ENCODE measurements at places on chromosomes 5 and 9. TPM values are rescaled to one million over a fixed set of nuclear protein-coding genes. Genes with fewer than 3 reads are reported as not detected.

DNA sequence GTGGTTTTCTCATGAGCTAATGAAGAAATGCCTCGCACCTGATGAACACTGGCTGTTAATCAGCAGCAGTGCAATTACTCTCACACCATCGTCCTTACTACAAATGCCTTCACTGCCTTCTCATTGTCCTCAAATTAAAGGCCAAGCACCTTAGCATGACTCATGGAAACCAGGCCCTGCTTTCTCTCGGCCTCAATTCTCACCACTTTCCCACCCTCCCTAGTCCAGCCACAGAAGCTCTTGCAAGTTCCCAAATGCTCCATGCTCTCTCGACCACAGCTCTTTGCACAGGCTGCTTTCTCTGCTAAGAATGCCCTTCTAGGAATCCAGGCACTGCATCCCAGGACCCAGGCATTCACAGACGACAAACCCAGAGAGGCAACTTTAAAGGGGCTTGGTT lies 94.6 kb upstream of the KLF4 start:
- DNase-seq, result no peak

DNA sequence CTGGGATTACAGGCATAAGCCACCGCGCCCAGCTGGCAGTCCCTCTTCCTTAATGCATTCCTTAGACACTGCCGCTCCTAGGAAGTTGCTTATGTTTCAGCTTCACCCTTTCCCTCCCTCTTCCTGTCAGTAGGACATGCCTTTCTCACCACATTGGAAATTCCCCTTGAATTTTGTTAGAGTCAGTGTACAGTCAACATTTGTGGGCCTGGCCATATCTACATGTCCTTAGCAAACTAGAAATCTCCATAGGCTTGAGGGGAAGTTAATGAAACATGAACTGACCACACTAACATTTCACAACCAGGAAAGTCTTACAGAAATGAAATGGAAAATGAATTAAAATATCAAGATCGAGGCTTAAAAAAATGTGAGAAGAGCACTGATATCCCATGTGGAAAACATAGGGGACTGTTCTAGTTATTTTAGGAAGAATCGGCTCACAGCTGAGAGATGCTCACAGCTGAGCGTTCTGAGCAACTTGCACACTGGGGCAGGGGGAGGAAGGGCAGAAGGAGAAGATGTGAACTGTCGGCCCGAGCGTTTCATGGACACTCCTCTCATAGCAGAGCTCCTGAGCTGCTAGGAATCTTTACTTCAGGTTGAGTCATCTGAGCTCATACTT lies 21.1 kb upstream of the LVRN start:
- no peak for DNase-seq

DNA sequence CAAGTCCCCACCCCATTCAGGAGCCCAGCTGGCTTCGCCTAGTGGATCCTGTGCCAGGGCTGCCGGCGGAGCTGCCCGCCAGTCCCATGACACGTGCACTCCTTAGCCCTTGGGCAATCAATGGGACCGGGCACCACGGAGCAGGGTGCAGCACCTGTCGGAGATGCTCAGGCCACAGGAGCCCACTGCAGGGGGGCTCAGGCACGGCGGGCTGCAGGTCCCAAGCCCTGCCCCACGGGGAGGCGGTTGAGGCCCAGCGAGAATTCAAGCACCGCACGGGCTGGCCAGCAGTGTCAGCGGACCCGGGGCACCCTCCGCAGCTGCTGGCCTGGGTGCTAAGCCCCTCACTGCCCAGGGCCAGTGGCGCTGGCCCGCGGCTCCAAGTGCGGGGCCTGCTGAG lies 969.7 kb upstream of the CDH10 start:
- DNase-seq, result no peak

DNA sequence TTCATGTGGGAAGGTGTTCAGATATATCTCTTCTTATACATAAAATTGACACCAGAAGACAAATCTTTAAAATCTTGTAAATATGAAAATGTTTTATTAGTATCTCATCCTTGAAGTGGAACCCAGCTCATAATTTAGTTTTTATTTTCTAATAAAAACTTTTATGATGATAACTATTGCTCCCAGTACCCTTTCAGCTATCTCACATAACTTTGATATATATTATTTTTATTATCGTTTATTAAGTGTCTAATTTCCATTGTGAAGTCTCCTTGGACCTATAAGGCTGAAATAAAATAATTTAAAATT lies 16.0 kb downstream of the PCDHB15 start:
- no peak for DNase-seq

- DNase-seq, result no peak
These were observed 68.1 kb downstream of the CWC27 start for GRCh38 chr5:64836786-64837185.

DNA sequence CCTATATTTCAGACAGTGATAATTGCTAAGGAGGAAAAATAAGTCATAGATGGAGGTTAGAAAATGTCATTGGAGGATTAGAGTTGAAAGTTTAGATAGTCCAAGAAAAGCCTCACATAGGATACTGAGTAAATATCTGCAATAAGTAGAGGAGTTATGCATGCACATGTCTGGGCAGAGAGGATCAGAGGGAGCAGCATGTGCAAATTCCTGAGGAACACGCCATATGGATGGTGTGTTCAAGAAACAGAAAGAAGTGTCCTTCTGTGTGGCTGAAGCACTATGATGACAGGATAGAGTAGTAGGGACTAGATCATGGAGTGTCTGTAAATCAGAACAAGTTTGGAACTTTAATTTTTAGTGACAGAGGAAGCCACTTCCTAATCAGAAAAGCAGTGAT lies 52.2 kb downstream of the SGCD start:
- no peak for DNase-seq

DNA sequence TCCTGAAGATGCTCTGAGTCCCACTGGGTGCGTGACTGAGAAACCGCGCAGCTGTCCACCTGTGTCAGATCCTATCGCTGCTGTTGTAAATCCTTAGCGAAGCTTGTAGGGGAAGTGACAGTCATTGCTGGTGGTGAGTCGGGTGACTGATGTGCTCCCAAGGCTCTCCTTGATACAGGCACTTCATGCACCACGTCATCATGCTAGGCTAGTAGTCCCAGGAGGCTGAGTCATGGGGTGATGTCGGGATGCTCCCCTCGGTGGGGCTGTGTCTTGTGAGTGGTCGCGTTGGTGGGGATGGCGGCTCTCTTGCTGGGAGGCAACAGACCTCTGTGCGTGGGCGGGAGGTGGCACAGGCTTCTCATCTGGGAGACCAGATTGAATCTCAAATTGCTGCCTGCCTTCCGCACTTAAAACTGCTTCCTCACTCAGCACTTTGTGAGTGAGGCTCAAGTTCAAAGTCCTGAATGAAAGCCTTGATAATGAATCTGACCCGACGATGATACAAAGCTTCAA lies 84.7 kb downstream of the CSNK1A1 start:
- no peak for DNase-seq

DNA sequence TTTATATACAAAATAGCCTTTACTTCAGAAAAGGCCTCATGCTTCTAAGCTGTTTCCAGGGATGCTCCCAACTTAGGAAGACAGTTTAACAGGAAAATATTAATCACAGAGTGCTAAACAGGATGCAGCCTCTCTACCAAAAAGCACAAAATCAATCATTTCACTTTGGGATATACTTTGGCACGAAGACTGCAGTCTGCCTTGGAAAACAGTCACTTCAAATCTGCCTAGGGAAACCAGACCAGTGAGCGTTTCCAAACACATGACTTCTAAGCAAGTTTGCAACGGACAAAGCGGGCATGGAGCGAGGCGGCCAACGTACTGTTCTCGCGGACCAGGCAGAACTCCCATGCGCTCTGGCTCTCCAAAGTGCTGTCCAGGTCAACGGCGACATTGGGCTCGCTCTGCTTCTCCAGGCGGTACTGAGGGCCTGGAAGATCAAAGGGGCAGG lies 201.0 kb downstream of the MAPKAP1 start:
- DNase-seq, result no peak

DNA sequence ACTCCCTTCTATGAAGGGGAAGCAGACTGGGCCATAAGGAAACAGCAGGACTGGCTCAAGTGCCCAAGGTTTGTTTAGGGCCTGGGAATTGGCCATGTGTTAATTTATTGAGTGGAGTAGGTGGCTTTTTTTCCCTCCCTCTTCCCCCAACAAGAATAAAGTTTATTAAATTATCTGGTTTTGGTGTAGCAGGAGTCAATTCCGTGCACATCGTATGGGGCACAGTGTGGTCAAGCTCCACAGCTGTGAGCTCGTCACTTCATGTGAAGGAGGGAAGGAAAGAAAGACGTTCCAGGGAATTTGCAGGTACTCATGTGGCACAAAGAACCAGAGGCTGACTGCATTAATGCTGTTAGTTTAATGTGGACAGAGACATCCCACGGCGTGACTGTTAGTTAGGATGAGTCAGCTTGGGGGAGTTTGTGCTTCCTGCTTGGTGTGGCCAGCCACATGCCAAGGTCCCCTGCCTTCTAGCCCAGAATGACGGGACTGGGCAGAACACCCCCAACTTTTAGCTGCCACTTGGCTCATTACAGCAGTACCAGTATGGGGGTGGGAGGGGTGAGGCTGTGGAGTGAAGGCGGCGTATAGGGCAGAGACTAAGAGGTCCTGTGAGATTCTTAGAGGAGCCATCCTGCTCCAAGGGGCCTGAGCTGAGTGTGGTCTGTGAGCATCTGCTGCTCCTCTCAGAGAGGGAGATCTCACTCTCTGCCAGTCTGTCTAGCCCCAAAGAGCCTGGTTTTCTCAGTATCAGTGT lies 33.2 kb downstream of the CSF1R start:
- no peak for DNase-seq

DNA sequence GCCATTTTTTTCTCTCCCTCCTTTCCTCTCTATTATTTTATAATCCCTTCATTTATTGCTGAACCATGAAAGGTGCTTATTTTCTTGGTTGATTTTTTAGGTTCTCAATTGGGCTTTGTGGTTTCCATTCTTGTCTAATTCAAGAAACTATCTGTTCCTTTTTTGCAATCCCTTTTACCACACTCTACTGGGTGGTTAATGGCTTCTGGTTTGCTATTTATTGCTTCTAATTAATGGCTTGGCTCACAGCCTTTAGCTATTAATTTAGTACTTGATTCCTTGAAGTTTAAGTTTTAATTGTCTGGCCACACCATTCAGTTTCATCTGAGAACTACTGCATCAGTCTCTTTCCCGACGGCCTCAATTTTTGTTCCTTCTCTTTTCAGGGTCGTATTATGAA lies 5.6 kb downstream of the FRRS1L start:
- DNase-seq, result no peak

DNA sequence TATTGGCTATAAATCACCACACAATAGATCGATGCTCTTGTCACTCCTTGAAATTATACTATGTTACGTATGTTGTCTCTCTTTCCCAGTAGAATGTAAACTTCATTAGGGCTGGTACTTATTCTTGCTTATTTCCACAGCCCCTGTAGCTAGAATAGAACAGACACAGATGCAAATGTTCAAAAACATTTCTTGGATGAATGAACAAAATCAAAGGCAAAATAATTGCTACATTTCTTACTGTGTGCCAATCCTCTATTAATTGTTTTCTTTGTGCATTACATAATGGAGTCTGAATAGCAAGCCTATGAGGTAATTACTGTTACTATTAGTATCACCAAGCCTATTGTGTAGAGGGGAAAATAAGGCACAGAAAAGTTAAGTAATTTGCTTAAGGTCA lies 725 bp upstream of the OR13C2 start:
- no peak for DNase-seq

DNA sequence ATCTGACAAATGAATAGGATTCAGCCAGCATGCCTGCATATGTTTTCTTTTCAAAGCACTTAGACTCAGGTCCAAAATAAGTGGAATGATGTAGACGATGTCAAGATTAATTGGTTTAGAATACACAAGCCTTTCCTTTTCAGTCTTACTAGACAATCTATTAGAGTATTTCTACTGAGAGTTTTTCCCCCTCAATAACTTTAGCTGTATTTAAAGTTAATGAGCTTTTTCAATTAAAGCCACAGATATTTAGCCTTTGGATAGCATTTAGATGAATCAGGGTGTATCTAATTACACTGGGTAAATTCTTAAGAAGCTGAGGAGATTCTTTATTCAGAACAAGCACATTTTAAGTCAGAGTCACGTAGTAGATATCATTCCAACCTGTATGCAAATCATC lies 198.7 kb upstream of the MPDZ start:
- no peak for DNase-seq

- no peak for DNase-seq
These were observed 150.1 kb downstream of the NNT start for GRCh38 chr5:43753069-43753468.

- no peak for DNase-seq
These were observed 256.3 kb downstream of the KIAA0825 start for GRCh38 chr5:94361832-94362796.

DNA sequence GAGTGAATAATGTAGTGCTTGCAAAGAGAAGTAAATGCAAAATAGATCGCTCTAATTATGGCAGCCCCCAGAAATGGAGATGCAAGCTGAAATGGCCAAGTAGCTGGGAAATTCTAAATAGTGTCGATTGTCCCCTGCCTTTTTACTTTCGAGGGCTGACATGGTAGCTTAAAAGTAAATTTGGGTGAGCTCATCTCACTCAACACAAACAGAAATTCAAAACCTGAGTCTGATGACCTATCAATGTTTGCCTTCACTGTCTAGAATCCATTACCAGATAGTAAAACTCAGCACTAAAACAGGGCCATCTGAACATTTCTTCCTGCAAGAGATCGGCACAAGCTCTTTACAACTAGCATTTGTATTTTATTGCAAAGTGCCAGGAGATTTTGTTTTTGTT lies 7.0 kb upstream of the LHX2 start:
- DNase-seq, result no peak

DNA sequence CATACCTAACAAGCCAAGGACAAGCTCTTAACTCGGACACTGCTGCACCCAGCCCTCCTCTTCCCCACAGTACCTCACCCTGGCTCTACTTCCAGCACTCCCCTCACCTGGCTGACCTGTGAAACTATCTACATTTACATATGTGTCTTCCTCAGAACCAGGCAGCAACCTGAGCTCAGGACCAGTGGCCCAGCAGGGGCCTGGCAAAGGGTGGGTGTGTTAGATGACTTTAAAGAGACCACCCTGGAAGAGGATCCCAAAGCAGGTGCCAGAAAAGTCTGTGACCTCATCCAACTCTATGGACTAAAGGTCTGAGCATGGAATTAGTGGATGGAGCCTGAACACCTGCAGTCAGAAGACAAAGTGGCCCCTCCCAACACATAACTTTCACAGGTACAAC lies 400.9 kb downstream of the SPOCK1 start:
- DNase-seq, result no peak

DNA sequence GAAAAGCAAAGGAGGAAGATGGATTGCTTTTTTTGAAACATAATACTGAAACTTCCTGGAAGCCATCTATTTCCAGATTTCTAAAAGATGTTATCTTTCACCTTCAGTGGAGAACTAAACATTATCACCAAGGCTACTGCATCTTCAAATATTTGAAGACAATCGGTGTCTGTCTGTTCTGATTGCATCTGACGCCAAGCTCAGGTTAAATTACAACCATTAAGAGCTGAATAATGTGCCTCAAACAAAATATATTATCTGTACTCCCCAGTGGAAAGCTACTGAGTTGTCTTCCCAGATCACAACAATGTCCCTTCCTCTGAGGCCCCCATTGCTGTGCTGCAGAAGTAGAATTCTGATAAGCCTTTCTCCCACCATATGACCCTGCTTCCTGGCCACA lies 342.3 kb downstream of the PLK2 start:
- DNase-seq, result no peak

Gene PRR7
- 4.1 TPM for total RNA-seq

Gene C1QTNF2
- total RNA-seq, result 2.9 TPM

Gene NR4A3
- 6.2 TPM for total RNA-seq

Gene YTHDC2
- 17.6 TPM for total RNA-seq

Gene HDAC3
- total RNA-seq, result 50.0 TPM

Gene RMI1
- 5.9 TPM for total RNA-seq

Gene TAF11L10
- not detected for total RNA-seq
